ENCODE measurements at places on chromosomes 4 and X.

DNA sequence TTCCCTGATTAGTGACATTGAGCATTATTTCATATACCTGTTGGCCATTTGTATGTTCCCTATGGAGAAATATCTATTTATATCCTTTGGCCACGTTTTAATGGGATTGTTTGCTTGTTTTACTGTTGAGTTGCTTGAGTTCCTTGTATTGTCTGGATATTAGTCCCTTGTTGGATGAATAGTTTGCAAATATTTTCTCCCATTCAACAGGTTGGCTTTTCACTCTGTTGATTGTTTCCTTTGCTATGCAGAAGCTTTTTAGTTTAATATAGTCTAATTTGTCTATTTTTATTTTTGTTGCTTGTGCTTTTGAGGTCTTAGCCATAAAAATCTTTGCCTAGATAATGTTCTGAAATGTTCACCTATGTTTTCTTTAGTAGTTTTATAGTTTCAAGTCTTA is 60.2 kb upstream of the HUWE1 start:
- no peak for DNase-seq

DNA sequence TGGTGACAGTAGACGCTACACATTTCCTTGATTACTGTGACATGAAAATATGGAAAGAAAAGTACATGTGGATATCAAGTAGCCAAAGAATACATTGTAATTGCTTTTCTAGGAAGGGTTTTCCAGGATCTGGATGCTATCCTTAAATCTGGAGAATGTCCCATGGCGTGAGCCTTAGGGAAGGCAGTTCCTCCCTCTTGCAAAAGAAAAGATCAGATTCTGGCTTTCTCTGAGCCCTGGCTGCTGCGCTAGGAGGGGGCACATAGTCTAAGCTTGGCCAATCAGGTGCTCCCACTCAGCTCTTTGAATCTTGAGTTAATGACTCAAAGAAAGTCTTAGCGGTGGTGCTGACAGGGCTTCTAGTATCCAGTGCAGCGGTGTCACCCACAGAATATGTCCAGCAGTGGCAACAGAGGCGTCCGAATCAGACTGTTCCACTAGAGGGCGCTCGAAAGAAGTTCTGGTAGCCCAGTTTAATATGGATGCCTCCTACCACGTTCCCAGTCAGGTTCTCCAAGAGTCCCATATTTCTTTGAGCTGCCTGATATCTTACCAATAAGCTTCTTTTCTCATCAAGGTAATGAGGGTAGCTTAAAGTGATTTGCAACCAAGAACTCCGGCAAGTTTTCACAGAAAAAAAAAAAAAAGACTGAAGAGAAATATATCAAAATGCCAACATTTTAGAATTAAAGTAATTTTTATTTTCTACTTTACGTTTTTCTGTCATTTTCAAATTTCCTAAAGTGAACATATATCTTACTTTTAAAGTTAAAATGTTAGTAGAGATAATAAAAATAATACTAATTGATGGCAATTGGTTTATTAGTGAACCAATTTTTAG is 213.4 kb upstream of the S100G start:
- DNase-seq, result peak; percentile 76

GRCh38 chr4:48944252-48944651 is 37.7 kb upstream of the OCIAD2 start:
- DNase-seq, result no peak

DNA sequence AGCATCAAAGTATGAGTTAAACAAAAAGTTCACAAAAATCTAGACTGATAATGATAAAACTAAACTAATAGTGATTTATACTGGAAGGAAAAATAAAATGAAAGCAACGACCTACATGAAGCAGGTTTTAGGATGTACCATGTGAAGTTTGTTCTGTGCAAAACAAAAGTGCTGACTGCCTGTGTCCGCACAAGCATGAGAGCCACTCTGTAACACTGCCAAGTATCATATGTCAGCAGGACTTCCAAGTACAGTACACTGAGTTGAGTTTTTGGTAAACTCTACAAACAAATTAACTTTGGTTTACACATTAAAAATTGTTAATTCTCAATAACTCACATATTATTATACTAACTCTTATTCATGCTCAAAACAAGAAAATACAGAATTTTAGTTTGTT is 459.0 kb downstream of the PDGFC start:
- no peak for DNase-seq

GRCh38 chr4:14465507-14465906 is 536.8 kb upstream of the CPEB2 start:
- no peak for DNase-seq

Measured in hematopoietic multipotent progenitor cell treated with erythropoietin and hydrocortisone succinate and interleukin-3 and kit ligand, for 8 days (in vitro differentiated cells).